ENCODE measurements at places on chromosomes 12 and 14.

GRCh38 chr12:104142543-104142942, 4.5 kb upstream of the NFYB start:
- no peak for DNase-seq

- no peak for DNase-seq
These were observed 15.3 kb downstream of the CLEC6A start for GRCh38 chr12:8471090-8471489.

DNA sequence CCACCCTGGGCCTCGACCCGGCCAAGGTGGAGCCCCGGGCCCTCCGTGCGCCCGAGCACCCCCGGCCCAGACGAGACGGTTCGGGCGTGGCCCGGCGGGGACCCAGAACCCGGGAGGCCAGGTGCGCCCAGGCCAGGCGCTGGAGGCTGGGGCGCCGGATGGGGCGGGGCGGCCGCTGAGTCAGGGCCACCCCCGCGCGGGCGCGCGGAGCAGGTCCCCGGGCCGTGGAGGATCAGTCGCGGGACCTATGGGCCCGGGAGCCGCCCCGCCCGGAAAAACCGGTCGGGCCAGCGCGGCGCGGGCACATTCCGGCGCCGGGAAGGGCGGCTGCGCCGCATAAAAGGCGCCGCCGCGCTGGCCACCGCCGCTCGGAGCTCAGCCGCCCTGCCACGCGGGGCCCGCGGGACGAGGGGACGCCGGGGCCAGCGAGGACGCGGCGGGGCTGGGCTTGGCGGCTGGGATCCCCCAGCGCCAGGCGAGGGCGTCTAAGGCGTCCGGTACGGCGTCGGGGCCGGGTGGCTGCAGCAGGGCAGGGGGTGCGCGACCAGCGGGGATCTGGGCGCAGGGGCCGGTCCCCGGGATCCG, 21.5 kb upstream of the KIF26A start:
- no peak for DNase-seq

GRCh38 chr12:96360550-96360949, 39.7 kb downstream of the CDK17 start:
- no peak for DNase-seq

GRCh38 chr14:85280074-85280473, 249.9 kb upstream of the FLRT2 start:
- no peak for DNase-seq

DNA sequence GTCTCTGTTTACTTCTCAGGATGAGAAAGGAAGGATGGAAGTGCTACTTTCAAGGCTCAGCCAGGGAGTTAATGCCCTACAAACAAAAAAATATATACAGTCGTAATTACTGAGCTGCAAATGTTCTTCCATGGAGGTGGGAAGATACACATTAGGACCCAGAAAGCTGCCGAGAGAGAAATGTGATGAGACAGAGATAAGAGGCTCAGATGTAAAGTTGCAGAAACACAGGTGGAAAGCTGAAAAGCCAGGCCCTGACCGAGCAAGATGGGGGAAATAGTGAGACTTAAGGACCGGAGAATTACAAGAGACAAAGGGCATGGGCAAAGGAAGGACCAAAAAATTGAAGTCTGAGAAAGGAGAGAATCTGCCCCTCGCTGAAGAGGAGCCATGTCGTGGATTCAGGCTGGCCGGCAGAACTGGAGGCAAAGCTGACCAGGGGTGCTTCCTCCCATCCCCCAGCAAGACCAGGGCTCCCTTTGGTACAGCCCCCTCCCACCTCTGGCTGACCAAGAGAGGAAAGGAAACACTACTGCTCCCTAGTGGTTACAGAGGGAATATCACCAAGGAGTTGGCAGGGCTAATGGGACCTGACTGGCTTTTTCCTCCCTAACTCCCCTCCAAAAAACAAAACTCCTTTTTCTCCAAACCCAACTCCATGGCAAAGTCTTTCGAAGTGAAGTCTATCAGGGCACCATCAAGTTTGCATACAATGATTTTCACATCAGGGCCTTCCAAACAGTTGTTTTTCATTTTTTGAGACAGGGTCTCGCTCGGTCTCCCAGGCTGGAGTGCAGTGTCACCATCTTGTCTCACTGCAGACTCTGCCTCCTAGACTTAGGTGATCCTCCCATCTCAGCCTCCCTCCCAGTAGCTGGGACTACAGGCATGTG, 12.1 kb downstream of the ZFHX2 start:
- no peak for DNase-seq

DNA sequence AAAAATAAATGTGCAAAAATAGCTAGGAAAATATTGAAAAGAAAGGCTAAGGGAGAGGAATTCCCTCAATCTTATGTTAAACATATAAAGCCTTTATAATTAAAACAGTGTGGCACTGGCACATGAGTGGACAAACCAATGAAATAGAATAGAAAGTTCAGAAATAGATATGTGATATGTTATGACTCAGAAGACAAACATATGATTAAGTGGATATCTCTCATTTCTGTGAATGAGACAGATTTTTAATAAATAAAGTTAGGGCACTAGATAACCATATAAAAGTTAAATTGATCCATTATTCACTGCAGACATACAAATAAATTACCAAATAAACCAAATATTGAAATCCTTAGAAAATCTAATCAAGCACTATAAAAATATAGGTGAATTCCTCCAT, 73.0 kb downstream of the ALG10B start:
- DNase-seq, result no peak

GRCh38 chr12:68450947-68451260, 118.7 kb upstream of the MDM1 start:
- DNase-seq, result no peak

GRCh38 chr14:81633496-81633895, 99.8 kb upstream of the SEL1L start:
- DNase-seq, result no peak

- no peak for DNase-seq
These were observed 32.0 kb upstream of the LRRK2 start for GRCh38 chr12:40192704-40193255.

Measured in T-helper 17 cell (primary cell).